SK-N-SH (cell line): ENCODE measurements at places on chromosomes 11 and 22. TPM values are rescaled to one million over a fixed set of nuclear protein-coding genes. Genes with fewer than 3 reads are reported as not detected.

DNA sequence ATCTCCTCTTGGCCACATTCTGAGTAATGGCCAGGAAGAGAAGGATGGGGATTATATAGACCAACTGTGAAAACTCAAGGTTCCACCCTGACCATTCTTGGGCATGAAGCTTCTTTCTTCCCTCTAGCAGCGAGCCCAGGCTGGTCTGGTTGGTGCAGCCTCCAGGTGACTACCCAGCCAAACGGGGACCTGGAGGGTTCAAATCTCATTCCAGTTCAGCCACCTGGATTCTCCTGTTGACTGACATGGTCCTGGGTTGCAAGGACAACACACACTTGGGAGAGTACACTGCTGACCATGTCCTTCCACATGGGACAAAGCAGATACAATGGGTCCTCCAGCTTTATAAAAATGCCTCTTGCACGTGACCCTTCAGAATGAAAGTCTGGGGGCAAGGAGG is 67.0 kb downstream of the SHANK2 start:
- no peaks in the 10 kb centered on the region for H3K4me1 ChIP-seq
- H3K27ac ChIP-seq, result no peak overlapping the region
- no peaks in the 10 kb centered on the region for H3K27me3 ChIP-seq

DNA sequence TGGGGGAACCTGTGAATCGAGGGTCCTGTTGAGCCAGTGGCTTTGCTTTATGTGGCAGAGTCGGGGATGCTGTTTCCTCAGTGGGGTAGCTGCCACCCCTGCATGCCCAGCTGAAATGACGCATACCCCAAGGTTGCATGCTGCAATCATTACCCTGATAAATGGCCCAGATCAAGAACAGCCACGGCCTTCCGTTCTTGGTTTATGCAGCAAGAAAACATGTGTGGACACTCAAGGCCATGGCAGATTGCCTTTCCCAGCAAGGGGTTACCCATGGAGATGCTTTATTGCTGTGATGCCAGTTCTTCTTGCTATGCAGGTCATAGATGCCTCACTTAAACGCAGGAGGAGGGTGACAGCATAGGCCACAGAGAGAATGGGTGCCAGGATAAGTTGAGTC is 14.3 kb upstream of the SREBF2 start:
- no peaks in the 10 kb centered on the region for H3K36me3 ChIP-seq
- no peaks in the 10 kb centered on the region for H3K4me1 ChIP-seq
- no peaks in the 10 kb centered on the region for H3K27me3 ChIP-seq
- H3K4me3 ChIP-seq, result no peak overlapping the region

DNA sequence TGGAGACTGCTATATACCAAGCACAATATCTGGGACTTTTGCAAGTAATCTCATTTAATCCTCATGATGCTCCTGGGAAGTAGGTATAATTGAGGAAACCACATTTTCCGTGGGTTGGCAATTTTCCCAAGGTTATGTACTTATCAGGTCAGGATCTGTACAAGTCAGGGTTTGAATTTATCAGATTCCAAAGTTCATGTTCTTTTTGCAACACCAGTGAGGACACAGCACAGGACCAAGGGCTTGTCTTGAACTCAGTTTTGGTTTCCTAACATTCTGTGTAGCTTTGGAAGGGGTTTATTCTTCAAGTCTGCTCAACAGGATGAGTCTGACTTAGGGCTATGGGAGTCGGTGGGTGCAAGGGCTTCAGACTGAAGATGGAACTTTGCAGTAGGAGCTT is 30.4 kb downstream of the INSC start:
- H3K4me3 ChIP-seq, result no peak overlapping the region
- H3K27ac ChIP-seq, result no peak overlapping the region

KCNA4 gene
- polyA plus RNA-seq, result not detected in 2 replicates

PRR5L gene
- 0.29 and 0.46 TPM in 2 replicates for polyA plus RNA-seq
